Right lung (tissue), 10 donors: ENCODE measurements at places on chromosomes 3 and 15.

- DNase-seq, result no peak
Measured at GRCh38 chr3:88775026-88775690, 332.3 kb upstream of the EPHA3 start.

DNA sequence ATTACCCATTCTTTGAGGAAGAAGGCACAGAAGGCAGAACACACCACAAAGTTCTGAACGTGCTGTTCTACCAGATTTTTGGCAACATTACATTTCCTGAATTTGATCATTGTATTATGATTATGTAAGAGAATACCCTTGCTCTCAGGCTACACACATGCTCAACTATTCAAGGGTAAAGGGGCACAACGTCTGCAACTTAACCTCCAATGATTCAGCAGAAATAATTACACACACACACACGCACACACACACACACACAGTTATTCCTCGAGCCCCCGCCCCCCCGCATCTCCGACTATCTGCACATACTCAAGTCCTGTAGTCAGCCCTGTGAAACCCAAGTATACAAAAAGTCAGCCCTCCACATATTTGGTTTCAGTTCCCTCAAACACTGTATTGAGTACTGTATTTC, 26.8 kb downstream of the RPN1 start:
- DNase-seq, result no peak

DNA sequence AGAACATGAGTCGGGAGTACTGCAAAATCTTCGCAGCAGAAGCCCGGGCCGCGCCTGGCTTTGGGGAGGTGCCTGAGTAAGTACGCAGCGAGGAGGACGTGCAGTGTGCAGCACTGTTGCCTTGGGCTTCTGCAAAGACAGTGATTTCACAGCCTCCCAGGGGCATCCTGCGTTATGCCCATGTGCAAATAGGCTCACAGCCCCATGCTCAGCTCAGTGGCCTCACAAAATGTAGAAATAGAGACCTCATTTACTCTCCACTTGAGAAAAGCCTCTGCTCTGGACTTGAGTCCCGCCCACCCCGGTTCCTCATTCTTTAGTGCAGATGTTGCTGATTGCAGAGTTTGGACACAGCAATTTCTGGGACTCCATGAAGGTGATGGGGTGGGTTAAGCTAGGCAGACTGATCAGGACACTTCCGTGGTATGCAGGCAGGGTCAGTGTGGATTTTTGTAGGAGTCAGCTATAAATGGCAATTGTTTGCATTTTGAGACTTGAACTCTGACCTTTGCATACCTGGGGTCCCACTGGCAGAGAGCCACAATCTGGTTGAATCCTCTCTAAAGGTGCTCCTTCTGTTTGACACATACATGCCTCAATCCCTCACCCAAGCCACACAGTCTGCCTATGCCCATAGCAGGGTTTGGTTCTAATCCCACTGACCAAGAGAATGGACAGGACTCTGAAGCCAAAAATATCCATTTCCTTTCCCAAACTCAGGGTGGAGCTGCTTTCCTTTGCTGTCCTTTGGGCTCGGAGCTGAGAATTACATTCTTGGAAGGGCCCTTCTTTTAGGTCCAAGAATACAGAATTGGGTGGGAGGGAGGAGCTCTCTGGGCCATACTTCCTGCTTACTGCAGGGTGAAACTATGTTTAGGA, 20.7 kb upstream of the SLC28A1 start:
- no peak for DNase-seq

DNA sequence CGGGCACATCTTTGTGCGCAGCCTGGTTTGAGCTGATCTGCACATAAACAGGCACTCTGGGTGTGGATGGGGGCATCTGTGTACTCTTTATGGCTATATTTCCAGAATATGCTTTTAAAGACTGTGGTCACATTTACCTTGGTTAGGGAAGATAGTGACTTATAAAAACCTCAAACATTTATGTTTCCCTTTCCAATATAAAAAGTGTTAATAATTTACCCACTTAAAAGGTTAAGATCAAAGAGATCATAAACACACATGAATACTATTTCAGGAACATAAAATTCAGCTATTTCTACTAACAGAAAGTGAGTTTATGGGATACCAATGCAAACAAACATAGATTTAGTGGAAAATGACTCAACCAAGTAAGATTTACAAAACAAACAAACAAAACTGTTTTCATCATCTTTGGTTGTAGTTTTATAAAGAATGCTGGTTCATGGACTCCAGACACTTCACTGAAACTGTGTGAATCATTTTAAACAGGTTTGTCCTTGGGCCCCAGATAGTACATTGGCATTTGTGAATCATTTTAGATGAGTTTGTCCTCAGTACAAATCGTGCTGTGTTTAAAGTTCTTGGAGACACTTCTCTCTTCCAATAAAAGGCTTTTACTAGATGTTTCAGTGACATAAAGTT, 253.5 kb upstream of the CTDSPL start:
- DNase-seq, result no peak

DNA sequence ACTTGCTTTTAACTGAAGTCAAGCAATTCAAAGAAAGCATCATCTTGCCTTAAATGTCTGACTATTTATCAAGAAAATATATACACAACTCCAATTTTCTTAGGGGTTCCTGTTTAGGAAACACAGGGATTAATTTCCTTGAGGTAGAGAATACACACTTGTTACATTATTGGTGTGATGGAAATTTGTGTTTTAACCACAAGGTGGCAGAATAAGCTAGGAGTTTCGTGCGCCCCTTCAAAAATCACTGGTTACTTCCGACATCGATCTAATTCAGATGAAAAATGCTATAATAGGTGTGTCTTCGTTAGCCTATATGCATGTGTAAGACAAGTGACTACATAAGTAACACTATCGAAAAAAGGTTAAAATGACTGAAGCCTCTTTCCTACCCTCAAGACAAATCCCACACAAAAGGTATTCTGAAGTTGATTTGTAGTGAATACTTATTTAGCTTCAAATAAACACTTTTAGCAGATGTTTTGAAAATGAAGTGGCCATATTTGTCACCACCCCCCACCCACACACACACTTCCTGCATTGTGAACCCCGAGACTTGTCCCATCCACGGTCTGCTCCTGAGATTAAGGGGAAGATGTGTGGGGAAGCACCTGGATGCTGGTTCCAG, 246.5 kb downstream of the ROBO1 start:
- DNase-seq, result no peak

DNA sequence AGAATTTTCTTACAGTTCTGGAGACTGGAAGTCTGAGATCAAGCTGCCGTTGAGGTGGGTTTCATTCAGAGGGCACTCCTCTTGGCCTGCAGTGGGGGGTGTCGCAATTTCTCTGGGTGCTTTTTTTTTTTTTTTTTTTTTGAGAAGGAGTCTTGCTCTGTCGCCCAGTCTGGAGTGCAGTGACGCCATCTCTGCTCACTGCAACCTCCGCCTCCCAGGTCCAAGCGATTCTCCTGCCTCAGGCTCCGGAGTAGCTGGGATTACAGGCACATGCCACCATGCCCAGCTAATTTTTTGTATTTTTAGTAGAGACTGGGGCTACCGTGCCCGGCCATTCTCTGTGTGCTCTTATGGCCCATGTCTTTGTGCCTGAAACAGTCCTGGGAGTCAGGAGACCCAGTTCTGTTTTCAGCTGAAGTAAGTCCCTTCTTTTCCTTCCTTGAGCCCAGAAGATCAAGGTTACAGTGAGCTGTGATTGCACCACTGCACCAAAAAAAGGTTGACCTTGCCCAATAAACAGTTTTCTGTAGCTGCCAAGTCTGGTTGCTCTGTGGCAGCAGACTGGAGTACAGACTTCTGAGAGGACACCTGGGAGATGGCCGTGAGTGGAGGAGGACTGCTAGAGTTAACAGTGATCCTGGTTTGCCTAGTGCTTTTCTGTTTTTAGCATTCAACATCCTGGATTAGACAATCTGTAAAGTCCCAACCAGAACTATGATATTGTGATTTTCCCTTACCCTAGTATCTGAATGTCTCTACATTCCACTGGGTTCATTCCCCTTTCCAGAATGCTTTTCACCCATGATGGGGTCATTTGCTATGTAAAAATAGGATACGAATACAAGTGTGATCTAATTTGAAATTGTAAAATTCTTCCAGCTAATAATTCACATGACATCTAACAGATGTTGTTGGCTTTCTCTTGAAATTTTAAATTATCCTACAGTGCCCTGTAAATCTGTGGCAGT, 76.6 kb upstream of the RNF7 start:
- DNase-seq, result no peak

DNA sequence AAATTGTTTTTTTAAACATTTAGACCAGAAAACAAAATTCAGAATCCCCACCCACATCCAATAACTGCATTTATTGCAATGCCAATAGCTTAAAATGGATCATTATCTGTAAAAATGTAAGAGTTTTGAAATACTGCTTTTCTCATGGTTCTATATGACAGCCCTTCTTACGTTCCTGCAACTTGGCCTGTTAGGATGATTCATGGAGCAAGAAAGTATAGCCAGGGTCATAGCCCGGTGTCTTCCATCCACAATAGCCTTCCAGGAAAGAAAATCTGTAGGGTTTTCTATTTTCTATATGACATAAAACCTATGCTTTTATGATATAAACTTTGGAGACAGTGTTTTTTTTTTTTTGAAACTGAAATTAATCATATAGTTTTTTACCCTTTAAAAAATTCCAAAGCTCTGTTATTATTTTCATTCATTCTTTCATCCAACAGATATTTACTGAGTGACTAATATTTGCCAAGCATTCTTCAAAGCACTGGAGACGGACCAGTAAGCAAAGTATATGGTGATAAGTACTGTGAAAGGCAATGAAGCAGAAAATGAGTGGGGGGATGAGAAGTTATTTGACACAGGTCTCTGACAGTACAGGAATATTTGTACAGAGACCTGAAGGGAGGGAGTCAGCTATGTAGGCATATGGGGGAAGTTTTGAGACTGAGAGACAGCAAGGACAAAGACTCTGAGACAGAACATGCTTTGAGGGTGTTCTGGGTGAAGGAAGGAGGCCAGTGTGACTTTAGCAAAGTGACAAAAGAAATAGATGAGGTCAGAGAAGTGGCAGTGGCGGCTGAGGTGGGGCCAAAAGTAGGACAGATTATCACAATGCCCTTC, 29.0 kb upstream of the SLC2A2 start:
- DNase-seq, result no peak

DNA sequence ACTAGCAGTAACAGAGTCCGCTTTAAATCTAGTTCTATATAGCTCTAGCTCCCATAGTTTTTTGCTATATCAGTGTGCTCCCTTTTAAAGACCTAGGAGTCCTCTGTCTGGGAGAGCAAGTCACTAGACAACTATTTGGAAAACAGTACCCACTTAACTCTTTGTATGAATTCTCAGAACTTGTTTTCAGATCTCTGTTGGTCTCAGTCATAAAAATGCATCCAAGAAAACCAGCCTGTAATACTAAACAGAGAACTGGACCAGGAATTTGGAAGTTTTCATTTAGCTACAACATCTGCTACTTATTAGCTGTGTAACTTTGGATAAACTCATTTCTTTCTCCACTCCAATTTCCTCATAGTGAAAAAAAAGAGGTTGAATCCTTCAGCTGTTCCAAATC, 56.9 kb upstream of the C3orf49 start:
- DNase-seq, result no peak

DNA sequence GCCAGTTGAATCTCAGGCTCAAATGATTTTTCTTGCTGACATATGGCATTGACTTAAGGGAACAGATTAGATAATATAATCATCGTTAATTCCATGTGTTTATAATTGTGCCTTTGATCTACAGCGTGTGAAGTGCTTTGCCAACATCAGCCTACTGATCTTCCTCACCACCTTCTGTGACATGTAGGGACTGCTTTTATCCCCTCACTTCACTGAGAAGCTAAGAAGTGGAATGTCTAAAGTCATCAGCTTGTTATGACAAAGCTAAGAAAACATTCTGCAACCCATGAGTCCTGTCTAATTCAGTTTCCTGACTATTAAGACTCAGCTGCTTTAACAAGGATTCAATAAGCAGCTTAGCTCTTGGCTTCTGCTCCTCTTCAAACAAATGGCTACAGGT, 106.0 kb downstream of the MYH15 start:
- DNase-seq, result no peak

GRCh38 chr15:33985751-33986150, 17.5 kb downstream of the CHRM5 start:
- DNase-seq, result no peak

DNA sequence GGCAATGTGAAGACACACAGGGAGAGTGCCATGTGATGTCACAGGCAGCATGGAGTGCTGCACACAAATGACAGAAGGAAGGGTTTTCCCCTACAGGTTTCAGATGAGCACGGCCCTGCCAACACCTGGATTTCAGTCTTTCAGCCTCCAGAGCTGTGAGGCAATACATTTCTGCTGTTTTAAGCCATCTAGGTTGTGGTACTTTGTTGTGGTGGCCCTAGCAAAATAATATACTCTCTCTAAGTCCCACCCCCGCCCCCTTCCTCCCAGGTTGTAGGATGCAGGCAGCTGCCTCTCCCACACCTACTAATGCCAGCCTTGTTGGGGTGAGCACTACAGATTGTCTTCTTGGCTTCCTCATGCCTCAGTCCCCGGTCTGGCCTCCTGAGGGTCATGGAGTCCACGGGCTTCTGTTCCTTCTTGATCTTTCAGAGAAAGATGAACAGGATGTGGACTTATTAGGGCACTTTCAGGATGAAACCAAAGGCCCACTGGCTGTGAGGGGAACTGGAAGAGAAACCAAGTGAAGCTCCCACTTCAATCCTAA, 180.0 kb downstream of the CD47 start:
- DNase-seq, result no peak
